Right renal cortex interstitium (tissue), 3 donors: ENCODE measurements at places on chromosomes 16 and 17.

GRCh38 chr16:15950161-15950854, 892 bp downstream of the ABCC1 start:
- no peak for DNase-seq

DNA sequence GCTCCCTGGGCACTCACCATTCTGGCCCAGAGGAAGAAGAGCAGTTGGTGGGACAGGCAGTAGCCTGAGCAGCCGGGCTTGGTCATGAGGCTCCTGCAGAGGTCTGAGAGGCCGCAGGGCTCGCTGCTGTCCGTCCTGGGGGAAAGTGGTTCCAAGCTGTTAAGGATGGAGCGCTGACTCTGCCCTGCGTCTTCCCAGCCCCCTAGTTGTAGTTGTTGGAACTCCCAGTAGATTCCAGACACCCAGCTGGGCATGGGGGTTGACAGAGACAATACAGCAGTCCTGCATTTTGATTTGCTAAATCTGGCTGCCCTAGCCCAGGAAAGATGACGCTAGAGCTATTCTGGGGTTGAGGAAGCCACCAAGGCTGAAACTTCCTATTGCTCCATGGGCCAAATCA, 7.3 kb downstream of the C16orf89 start:
- no peak for DNase-seq

GRCh38 chr16:2468233-2468724, 2.8 kb upstream of the NTN3 start:
- no peak for DNase-seq

DNA sequence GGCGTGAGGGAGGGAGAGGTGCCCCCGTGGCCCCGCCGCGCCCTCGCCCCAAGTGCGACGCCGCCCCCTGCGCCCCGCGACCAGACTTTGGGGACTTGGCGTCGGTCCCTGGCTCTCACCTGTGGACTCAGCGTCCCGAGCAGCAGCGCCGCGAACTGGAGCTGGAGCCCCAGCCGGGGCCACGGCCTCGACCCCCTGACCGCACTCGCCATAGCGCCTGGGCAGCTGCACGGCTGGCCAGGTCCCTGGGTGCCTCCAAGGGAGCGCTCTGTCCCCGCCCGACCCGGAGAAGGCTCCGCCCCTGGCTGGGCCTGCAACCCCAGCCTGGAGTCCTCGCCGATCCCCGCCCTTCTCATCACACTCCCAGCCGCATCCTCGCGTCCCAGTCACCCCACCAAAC, at the start of gene ERN2:
ERN2 (minus strand) TSS at position 247 of the 400 bp plus-strand sequence; CDS start at position 212, 35 bp downstream.
- DNase-seq, result no peak

GRCh38 chr16:5010576-5011329, 23.0 kb downstream of the NAGPA start:
- DNase-seq, result no peak
